Right lobe of liver (tissue), 6 donors: ENCODE measurements at places on chromosomes 2 and 18. TPM values are rescaled to one million over a fixed set of nuclear protein-coding genes. Genes with fewer than 3 reads are reported as not detected.

DNA sequence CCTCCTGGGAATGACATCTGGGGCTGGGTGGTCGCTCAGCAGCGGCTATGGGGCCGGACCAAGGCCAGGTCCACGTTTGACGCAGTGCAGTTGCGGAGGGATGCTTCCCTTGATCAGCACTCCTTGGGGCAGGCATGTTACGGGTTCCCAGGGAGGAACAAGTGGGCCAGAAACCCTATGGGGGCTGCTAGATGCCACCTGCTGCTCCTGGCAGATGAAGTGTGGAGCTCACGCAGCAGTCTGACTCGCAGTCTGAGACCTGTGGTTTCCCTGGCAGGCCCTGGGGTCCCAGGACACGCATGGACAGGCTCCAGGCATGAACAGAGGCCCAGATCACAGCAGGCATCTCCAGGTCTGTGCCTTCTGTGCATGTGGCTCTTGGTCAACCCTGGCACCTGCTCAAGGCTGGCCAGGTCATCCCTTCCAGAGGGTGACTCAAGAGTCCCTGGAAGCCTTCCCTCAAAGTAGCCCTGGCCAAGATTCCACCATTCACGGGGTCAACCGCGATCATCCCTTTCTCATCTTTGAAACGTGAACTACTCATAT, 20.0 kb downstream of the KCNF1 start:
- H3K27me3 ChIP-seq, result no peaks in the 10 kb centered on the region
- no peak overlapping the region for H3K27ac ChIP-seq
- no peak overlapping the region for H3K4me3 ChIP-seq
- H3K4me1 ChIP-seq, result no peaks in the 10 kb centered on the region
- no peak for DNase-seq
- H3K36me3 ChIP-seq, result no peaks in the 10 kb centered on the region

DNA sequence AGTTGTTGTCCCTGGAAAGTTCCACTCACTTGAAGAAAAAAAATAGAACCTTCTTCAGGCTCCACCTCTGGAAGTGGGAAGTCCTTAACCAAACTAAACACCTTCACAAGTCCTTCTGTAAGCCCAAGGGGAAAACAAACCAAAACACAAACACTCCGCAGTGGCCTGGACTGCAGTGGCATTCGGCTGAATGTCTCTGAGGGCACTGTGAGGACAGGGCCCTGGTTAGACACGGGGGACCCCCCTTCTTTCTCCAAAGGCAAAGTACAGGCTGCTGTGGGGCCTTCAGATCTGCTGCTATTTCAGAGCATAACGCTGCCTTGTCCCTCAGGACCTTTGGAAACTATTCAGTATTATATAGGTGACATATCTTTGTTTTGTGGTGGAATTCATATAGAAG, 28.1 kb downstream of the FOSL2 start:
- no peak for DNase-seq
- H3K4me1 ChIP-seq, result peaks cover 9% of the 10 kb centered on the region
- no peaks in the 10 kb centered on the region for H3K36me3 ChIP-seq
- H3K4me3 ChIP-seq, result no peak overlapping the region

DNA sequence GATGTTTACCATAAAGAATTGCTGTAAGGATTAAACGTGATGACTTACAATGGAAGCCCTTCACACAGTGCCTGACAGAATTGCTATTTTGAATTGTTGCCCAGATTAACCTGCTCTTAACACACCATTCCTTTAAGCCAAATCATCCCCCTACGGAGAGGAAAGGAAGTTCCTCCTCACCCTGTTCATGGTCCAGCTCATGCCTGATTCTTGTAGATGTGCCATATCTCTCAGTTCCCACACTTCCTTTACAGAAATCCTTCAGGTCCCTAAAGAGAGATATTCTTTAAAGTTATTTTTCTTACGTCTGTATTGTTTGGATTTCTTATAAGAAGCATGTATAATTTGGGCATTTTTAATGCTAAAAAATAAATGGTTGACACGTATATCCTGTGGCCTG, 127.5 kb upstream of the DAPL1 start:
- H3K27ac ChIP-seq, result no peak overlapping the region
- DNase-seq, result no peak
- no peaks in the 10 kb centered on the region for H3K4me1 ChIP-seq
- no peaks in the 10 kb centered on the region for H3K36me3 ChIP-seq

The GALNT14 gene
- 0.62 TPM for total RNA-seq
